Left ventricle myocardium inferior (tissue), 1 donor: ENCODE measurements at places on chromosomes 3 and 15. TPM values are rescaled to one million over a fixed set of nuclear protein-coding genes. Genes with fewer than 3 reads are reported as not detected.

The HYAL3 gene
- 1.2 TPM for total RNA-seq

The C15orf62 gene
- total RNA-seq, result 0.30 TPM

The PPARG gene
- 15.6 TPM for total RNA-seq

The ITIH4 gene
- 5.0 TPM for total RNA-seq

The CRYGS gene
- total RNA-seq, result 1.6 TPM

The UPK1B gene
- not detected for total RNA-seq

The MUC13 gene
- 0.08 TPM for total RNA-seq

The ISY1 gene
- total RNA-seq, result 21.3 TPM

The TRIM71 gene
- not detected for total RNA-seq

DNA sequence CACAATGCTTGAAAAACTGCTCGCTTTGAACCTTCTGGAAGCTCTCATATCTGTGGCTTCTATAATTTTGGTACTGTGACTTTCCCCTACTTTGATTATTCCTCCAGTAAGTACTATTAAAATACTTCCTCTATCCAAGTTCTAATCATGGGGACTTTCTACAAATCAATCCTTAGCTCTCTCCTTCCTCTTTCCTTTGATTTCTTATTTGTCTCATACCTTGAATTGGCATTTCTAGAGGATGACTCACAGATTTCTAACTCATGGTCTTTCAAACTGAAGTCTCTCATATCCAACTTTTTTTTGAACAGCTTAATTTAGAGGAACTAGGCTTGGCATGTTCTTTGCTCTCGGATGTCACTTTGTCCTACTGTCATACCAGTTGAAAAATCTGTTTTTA is 241.8 kb downstream of the TBC1D5 start:
- no peak overlapping the region for H3K4me3 ChIP-seq
- no peaks in the 10 kb centered on the region for H3K4me1 ChIP-seq
- no peak overlapping the region for H3K27ac ChIP-seq
- no peak for DNase-seq
- no peaks in the 10 kb centered on the region for H3K36me3 ChIP-seq

DNA sequence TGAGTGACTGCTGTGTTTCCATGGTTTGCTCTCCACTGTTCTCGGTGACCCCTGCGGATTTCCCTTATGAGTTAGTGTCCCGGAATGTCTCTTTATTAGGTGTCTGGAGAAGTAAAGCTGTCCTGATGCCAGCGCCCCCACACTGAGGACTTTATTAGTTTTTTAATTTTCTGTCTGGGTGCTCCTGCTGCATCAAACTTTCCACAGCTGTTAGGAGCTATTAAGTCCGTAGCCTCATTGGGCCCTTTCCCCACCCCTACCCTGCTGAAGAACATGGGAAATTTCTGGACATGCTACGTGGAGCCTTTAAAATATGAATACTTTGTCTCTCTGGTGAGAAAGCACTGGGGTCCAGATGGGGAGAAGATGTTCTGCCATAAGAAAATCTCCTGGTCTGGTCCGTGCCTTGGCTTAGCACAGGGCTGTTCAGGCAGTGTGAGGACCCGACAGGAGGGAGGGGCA is 161.7 kb upstream of the HES1 start:
- H3K4me3 ChIP-seq, result no peak overlapping the region
- DNase-seq, result no peak
- no peaks in the 10 kb centered on the region for H3K36me3 ChIP-seq
- peaks cover 47% of the 10 kb centered on the region for H3K27me3 ChIP-seq

- no peak overlapping the region for H3K4me3 ChIP-seq
- no peaks in the 10 kb centered on the region for H3K27me3 ChIP-seq
- peaks cover 11% of the 10 kb centered on the region for H3K4me1 ChIP-seq
- no peaks in the 10 kb centered on the region for H3K36me3 ChIP-seq
- no peak for DNase-seq
- no peak overlapping the region for H3K27ac ChIP-seq
These were observed 163.6 kb downstream of the CTNNB1 start for GRCh38 chr3:41362638-41363559.

- H3K36me3 ChIP-seq, result peaks cover 3% of the 10 kb centered on the region
- no peaks in the 10 kb centered on the region for H3K27me3 ChIP-seq
- no peak overlapping the region for H3K27ac ChIP-seq
- H3K4me3 ChIP-seq, result no peak overlapping the region
- H3K4me1 ChIP-seq, result peaks cover 4% of the 10 kb centered on the region
- DNase-seq, result no peak
These were observed 35.7 kb downstream of the CCDC80 start for GRCh38 chr3:112605285-112605684.

DNA sequence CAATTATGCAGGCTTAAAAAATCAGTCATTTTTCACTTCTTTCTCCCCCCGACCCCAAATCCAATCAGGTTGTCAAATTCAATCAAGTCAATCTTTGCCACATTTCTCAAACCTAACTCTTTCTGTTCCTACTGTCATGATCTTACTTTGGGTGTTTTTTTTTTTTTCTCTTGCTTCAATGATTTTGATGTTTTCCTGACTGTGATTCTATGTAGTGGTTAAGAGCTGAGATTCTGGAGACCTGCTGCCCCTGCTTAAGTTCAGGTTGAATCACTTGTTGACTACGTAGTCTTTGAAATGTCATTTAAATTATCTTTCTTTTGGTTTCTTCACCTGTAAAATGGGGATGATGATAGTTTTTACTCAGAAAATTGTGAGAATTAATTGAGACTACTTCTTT is 117.5 kb downstream of the TPRG1 start:
- no peaks in the 10 kb centered on the region for H3K4me1 ChIP-seq
- no peak overlapping the region for H3K4me3 ChIP-seq
- H3K27ac ChIP-seq, result no peak overlapping the region
- DNase-seq, result no peak
- peaks cover 18% of the 10 kb centered on the region for H3K27me3 ChIP-seq
- no peaks in the 10 kb centered on the region for H3K36me3 ChIP-seq

GRCh38 chr15:66878761-66879160 is 176.7 kb downstream of the SMAD6 start:
- H3K4me3 ChIP-seq, result no peak overlapping the region
- peaks cover 78% of the 10 kb centered on the region for H3K4me1 ChIP-seq
- DNase-seq, result no peak
- peak overlapping the region; percentile 92 for H3K27ac ChIP-seq
- H3K27me3 ChIP-seq, result no peaks in the 10 kb centered on the region

DNA sequence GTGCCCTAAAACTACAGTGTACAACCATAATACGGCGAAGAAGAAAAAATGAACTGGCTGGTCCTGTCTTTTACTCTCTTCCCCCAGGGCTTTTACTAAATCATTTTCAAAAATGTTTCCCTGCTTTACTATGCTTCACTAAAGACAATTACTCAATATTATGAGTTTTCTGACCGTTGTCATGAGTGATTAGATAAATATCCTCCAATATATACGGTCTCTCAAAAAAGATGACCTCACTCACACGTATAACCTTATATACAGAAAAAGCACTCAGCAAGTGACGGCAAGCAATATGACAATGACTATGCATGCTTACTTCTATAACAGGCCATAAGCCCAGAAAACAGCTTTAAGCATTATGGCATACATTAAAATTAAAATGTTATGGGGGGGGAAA is 60.5 kb downstream of the TBL1XR1 start:
- H3K4me1 ChIP-seq, result peaks cover 72% of the 10 kb centered on the region
- H3K4me3 ChIP-seq, result no peak overlapping the region
- DNase-seq, result no peak
- H3K27ac ChIP-seq, result no peak overlapping the region
